ENCODE measurements at places on chromosomes 3 and 15.

- peak; percentile 20 for DNase-seq
These were observed 185.7 kb upstream of the THRB start for GRCh38 chr3:24680214-24680967.

GRCh38 chr15:55016225-55016624 lies 180.5 kb downstream of the RSL24D1 start:
- no peak for DNase-seq

DNA sequence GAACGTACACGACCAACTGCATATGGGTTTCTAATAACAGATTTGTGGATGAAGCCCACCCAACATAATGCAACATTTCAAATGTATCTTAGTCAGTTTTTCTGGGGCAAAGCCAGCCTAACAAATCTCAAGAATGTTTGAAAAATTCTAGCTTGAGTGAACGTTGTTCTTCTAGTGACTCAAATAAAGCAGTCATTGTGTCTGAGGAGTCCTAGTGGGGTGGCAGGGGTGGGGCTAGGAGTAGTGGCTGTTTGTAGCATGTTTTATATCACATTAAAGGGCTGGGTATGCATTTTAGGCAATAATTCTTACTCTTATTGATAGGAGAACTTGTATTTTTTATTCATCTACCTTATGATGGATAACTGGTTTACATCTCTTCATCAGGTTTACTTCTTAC lies 6.0 kb downstream of the B3GNT5 start:
- DNase-seq, result no peak

GRCh38 chr3:126081618-126082361 lies 2.1 kb downstream of the SLC41A3 start:
- DNase-seq, result peak; percentile 22

DNA sequence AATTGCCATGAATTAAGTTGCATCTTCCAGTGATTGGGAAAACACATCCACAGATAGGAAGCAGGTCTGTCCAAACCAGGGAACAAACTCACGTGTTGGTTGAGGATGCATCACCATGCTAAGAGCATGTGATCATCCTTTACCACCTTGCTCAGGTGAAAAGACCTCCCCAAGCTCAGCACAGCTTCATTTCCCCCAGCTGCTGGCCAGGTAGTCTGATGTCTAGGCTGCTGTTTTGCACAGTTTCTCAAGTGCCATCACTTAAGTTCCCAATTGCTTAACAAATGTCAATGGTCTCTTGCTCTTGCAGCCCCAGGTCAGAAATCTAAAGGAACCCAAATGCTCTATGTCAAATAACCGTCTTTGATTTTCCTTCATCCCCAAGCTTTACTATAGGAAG lies 34.2 kb downstream of the WNT5A start:
- DNase-seq, result no peak

DNA sequence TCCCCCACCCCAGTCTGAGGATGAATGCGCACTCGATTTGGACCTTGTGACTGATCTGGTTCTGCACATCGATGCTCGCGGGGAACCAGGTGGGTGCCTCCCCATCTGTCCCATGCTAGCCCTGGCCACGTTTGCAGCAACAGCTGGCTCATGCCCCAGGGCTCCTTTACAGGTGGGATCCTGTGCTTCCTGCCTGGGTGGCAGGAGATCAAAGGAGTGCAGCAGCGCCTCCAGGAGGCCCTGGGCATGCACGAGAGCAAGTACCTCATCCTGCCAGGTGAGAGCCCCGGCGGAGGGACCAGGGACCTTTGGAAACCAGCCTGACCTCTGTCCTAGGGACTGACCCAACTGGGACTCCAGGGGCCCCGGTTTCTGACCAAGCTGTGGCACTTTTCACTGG lies 44.3 kb downstream of the DHX30 start:
- DNase-seq, result no peak

- no peak for DNase-seq
These were observed 104.3 kb upstream of the ABHD17C start for GRCh38 chr15:80590761-80591355.

- DNase-seq, result no peak
These were observed 14.6 kb upstream of the LRRC15 start for GRCh38 chr3:194384156-194384555.

DNA sequence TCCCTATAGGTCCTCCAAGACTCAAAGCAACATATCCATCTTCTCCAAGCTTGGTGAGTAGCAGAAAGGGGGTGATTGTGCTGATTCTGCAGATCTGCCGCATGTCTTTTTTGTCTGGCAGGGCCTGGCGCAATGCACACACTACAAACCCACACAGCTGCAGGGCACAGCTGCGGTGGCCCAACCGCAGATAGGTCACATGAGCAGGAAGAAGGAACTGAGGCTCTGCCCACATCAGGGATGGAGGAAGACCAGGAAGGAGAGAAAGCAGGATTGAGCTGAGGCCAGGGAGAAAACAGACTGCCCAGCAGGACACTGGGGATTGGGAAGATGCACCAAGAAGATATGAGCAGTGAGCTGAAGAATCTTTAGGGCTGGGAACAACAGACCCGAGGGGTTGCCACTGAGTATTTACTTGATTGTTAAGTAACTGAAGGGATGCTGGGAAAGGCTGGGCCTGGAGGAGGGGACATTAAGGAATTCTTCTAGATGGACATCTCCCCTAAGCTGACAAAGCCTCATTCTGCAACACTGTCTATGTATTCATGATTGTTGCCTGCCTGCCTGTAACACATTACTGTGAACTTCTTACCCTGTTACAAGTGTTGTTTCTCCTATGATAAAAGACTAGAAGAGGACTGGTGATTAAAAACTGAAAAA lies 126.7 kb downstream of the MYLK start:
- DNase-seq, result no peak

DNA sequence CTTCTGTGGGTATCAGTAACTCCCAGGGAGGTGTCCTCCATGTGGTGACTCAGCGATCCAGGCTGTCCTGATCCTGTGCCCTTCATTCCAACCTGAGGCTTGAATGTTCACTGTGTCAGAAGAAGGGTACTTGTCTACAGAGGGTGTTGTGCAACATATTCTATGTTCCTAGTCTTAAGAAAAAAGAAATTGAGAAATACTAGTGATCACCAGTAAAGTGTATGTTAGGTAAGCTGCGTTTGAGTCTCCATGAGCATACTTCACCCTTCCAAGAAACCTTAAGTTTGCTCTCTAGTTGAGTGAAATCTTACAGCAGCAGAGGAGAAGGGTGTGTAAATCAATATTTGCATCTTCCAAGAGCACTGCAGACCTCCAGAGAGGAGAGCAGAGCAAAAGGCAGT lies 122.2 kb upstream of the SLC24A5 start:
- no peak for DNase-seq

- no peak for DNase-seq
These were observed 69.8 kb upstream of the BFSP2 start for GRCh38 chr3:133330065-133330464.

All from CD4-positive, alpha-beta T cell treated with Interferon alpha-2 for 1 hour (primary cell).